T1000 (cell line): ENCODE measurements at places on chromosomes 13 and 19.
A peak's percentile ranks its signal among the peaks of the same experiment; 100 is the strongest.

DNA sequence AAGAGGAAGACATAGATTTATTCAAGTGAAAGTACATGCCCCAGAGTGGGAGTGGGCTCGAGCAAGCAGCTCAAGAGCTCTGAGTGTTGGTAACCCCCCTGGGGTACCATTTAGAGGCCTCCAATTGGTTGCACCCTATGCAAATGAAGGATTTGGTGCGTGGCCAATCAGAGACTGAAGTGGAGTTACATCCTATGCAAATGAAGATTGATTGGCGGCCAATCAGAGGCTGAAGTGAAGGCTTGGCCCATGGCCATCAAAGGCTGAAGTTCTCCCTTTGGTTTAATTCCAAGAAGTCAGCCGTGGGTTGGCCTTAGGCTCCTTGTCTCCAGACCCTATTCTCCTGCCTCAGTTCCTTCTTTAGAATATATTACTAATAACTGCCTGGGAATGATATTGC, 12.9 kb upstream of the IGFL1 start:
- DNase-seq: no peak

DNA sequence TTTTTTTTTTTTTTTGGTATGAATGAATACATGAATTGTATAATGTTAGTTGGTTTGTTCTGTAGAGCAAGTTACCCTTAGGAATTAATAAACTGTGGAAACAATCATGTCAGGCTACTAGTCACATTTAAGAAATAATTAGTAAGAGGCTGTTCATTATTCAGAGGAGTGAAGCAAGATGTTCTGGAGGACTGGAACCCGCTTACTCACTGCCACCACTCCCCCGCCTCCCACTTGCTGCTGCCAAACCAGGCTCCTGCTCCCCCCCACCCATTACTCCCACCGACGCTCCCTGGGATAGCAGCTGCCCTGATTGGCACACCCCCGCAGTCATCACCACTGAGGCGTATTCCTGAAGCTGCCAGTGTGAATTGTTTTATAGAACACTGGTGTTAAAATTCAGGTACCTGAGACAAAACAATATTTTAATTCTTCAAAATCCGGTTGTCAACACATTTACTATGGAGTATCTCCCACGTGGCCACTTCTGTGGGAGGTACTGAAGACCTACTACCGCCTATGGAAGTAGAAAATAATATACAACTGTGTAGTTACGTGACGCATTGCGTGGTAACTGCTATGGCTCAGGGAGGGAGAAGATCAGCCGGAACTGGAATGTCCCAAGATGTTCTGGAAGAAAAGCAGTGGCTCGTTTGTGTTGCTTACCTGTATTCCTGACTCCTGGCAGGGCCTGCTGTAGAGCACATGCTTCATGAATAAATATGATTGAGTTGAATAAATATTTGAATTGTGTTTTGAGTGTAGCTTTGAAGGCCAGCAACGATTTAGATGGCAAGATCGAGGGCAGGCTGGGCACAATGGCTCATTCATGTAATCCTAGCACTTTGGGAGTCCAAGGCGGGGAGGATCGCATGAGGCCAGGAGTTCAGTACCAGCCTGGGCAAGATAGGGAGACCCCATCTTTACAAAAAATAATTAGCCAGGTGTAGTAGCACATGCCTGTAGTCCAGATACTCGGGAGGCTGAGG, 1.7 kb downstream of the DPY19L3 start:
- DNase-seq: no peak

DNA sequence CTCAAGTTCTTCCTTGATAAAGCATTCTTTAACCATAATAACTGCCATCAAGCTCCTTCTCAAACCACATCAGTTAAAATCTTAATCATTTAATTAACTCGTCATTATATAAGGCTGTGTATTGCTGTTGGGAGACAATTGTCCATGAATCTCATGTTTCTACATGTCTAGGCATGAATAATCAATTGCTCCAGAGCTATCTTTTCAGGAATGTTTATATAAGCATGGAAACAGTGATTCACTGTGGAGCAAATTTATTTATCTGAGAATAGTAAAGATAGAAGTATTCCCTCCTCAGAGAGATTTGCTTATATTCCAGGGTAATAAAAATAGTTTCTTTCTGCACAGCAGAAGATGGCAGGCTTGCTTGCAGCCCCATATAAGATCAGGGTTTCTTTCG, 71.1 kb downstream of the CBY2 start:
- no peak for DNase-seq

- DNase-seq: peak; percentile 71
Measured at GRCh38 chr19:34926685-34927375, at the start of gene ZNF30. TSS of gene ZNF30 (plus strand) at chr19:34926903. CDS start at chr19:34929948, 3,045 bp downstream.

DNA sequence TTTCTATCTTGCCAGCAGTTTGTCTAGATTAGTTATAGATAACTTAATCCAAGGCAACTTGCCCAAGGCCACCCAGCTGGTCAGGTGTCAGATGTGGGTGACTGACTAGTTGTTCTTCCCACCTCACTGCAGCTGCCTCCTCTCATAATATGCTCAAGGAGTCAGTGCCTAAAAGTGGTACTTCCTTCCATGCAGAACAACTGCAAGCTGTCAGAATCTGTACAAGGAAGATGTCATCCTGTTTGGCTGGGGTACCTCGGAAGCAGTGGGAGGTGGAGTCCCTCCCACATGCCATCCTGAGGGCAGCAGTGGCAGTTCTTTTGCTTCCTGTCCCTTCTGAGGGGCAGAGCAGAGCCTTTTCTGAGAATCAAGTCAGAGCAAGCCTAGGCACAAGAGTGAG, 193.2 kb upstream of the RFC3 start:
- no peak for DNase-seq

- no peak for DNase-seq
Measured at GRCh38 chr13:106555631-106556328, 12.2 kb downstream of the ARGLU1 start.
